Stimulated activated CD4-positive, alpha-beta T cell treated with anti-CD3 and anti-CD28 coated beads, Interleukin-1b, Interleukin-23, amount 100 ng/mL, for 4 hours (primary cell): ENCODE measurements at places on chromosomes 16 and 17.
A peak's percentile ranks its signal among the peaks of the same experiment; 100 is the strongest.

- DNase-seq, result no peak
Measured at GRCh38 chr17:63364944-63365343, 81.2 kb downstream of the CYB561 start.

DNA sequence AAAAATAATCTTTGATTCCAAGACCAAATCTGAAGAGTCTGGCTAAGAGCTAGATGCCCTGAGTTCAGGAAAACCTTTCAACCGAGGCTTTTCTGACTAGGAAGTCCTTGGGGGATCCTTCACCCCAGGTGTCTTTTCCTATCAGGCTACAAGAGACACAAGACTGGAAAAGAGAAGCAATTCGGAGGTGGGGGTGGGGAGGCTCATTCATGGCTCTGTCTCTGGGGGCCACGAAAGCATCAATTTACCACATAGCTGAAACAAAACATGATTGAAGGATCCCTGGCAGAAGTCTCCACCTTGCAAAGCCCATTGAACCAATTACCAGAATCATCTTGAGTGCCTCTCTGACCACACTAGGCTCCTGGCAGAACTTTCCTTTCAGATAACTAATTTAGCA lies 239.8 kb upstream of the SALL1 start:
- no peak for DNase-seq

GRCh38 chr17:4631836-4632580 lies 9.5 kb downstream of the ALOX15 start:
- no peak for DNase-seq

DNA sequence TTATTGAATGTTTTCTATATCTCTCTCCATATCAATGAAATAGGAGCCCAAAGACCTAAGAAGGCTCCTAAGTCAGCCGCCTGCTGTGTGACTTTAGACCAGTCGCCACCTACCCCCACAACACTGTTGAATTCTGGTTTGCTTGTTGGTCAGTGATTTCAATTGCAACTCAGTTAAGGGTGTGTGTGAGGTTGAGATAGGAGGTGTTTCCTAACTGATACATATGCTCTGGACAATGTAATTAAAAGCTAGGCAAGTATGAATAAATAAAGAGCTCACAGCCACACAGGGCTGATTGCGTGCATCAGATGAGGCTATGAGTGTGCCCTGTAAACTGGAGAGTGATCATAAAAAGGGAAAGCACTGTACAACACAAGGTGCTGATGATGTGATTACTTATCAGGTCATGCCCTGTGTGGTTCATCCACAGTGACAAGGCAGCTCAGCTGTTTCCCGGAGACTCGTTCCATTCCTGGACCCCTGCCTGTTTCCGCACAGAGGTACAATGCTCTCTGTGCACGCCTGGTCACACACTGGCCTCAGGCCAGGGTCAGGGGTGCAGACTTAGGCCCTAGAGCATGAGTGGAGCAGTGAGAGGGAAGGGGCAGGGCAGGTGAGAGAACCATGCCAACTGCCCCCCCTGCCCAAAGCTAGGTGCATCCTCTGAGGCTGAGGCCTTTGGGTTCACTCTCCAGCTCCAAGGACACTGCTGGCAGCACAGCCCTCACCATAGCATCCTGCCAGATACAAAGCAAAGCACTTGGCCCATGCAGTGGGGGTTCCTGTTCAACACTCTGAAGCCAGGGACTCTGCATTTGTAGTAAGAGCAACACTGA lies 3.3 kb upstream of the KRT35 start:
- DNase-seq, result no peak

- no peak for DNase-seq
Measured at GRCh38 chr17:34156741-34157589, 98.1 kb upstream of the CCL2 start.

DNA sequence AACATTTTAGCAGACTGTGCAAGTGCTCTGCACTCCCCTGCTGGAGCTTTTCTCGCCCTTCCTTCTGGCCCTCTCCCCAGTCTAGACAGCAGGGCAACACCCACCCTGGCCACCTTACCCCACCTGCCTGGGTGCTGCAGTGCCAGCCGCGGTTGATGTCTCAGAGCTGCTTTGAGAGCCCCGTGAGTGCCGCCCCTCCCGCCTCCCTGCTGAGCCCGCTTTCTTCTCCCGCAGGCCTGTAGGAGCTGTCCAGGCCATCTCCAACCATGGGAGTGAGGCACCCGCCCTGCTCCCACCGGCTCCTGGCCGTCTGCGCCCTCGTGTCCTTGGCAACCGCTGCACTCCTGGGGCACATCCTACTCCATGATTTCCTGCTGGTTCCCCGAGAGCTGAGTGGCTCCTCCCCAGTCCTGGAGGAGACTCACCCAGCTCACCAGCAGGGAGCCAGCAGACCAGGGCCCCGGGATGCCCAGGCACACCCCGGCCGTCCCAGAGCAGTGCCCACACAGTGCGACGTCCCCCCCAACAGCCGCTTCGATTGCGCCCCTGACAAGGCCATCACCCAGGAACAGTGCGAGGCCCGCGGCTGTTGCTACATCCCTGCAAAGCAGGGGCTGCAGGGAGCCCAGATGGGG lies 3.1 kb downstream of the GAA start:
- no peak for DNase-seq

- no peak for DNase-seq
Measured at GRCh38 chr17:53191878-53192277, 630.8 kb upstream of the KIF2B start.

DNA sequence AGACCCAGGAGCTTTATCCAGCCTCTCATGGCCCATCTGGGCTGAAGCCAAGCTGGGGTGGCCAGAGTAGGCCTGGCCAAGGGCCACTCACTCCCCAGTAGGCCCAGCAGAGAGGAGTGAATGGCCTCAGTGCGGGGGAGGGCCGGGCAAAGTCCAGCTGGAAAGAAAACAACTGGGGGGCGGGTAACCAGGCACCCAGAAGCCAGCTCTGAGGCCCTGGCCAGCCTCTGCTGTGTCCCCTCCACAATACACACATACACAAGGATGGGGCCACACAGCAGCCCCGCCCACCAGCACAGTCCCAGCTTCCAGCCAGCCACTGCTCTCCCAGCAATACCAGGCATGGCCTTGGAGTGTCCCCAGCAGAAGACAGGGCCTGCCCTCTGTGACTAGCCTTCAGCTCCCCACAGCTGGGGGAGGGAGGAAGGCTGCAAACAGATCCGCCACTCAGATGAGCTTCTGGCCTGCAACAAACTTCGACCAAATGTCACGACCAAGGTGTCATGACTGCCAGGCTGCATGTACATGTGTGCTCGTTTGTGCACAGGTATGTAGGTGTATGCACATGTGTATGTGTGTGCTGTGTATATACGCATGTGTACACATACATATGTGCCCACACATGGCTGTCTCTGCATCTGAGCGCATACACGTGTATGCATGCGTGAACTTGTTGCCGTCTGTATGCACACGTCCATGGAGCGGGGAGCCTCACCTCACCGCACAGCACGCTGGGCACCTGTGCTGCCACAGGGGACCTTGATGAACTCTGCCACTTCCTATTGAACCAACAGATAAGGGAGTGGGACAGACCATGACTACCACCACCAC lies 5.0 kb downstream of the CARHSP1 start:
- DNase-seq, result no peak

GRCh38 chr16:50712956-50713355 lies 19.6 kb downstream of the NOD2 start:
- no peak for DNase-seq

DNA sequence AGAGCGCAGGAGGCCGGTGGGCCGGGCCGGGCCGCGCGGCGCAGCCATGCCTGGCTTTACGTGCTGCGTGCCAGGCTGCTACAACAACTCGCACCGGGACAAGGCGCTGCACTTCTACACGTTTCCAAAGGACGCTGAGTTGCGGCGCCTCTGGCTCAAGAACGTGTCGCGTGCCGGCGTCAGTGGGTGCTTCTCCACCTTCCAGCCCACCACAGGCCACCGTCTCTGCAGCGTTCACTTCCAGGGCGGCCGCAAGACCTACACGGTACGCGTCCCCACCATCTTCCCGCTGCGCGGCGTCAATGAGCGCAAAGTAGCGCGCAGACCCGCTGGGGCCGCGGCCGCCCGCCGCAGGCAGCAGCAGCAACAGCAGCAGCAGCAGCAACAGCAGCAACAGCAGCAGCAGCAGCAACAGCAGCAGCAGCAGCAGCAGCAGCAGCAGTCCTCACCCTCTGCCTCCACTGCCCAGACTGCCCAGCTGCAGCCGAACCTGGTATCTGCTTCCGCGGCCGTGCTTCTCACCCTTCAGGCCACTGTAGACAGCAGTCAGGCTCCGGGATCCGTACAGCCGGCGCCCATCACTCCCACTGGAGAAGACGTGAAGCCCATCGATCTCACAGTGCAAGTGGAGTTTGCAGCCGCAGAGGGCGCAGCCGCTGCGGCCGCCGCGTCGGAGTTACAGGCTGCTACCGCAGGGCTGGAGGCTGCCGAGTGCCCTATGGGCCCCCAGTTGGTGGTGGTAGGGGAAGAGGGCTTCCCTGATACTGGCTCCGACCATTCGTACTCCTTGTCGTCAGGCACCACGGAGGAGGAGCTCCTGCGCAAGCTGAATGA lies 606 bp downstream of the THAP11 start:
- peak; percentile 23 for DNase-seq

- DNase-seq, result peak; percentile 5
Measured at GRCh38 chr16:50067290-50067853, 1.6 kb downstream of the HEATR3 start.

DNA sequence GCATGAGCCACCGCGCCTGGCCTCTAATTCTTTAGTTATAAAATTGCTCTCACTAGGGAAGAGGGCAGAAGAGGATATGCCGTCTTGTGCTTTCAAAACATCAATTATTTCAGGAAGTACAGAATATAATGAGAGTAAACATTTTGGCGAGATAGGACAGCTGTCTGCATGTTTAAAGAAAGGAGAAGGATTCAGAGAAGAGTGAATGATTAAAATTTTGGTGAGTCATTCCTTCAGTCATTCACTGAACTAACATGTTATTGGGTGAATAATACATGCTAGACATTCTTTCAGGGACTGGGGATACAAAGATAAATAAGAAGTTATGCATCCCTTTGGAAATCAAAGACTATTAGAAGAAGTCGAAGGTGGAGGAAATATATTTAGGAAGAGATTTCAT lies 590.3 kb upstream of the GOT2 start:
- DNase-seq, result no peak

DNA sequence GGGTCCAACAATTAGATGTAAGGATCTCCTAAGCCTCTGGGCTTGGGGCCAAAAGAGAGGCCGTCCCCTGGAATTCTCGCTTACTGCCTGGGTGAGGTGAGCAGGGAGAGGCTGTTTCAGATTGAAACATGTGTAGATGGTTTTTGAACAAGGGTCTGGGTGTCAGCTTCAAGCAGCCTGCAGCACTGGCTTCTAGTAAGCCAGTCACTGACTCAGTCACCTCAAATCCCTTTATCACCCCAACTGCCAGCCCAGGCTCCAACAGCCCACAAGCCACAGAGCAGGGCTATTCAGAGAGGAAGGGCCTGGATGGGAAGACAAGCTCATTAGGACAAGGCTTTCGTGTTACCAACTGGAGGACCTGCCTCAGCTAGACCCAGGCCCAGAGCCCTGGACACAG lies 180.2 kb downstream of the CCT6B start:
- DNase-seq, result no peak

- DNase-seq, result no peak
Measured at GRCh38 chr16:48168075-48168474, 12.3 kb upstream of the ABCC12 start.

- no peak for DNase-seq
Measured at GRCh38 chr17:44547625-44548267, 9.5 kb upstream of the FZD2 start.

DNA sequence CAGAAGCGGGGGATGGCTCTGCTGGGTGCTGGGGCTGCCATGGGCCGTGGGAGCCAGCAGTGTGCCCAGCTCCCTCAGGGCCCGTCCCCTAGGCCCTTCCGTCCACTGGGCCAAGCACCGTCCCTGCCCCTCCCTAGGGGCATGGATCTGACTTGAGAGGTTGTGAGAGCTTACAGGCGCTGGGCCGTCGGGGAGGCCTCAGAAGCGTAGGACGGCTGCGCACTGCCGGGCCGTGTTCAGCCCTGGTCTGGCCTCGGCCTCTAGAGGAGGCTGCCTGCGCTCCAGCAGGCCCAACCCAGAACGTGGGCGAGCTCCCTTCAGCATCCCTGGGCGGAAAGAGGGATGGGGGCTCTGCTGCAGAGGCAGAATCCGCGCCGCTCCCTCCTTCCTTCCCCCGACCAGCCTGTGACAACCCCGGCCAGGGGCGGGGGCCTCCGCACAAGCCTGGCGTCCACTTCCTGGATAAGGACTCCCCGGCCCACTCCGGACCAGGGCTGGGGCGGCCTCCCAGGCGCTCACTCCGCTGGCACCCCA lies 685 bp upstream of the MPG start:
- no peak for DNase-seq

GRCh38 chr17:64507413-64507782 lies 621 bp downstream of the CEP95 start:
- DNase-seq, result peak; percentile 18

DNA sequence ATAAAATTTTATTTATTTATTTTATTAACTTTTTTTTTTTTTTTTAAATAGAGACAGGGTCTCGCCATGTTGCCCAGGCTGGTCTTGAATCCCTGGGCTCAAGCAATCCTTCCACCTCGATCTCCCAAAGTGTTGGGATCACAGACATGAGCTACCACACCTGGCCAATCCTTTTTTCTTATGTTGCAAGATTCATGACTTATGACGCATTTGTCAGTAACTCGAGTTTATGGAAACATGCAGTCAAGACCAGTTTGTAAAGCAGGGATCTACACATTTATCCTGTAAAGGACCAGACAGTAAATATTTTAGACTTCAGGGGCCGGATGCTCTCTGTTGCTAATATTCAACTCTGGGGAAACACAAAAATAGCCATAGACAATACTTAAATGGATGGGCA lies 9.4 kb upstream of the MAP2K6 start:
- no peak for DNase-seq

DNA sequence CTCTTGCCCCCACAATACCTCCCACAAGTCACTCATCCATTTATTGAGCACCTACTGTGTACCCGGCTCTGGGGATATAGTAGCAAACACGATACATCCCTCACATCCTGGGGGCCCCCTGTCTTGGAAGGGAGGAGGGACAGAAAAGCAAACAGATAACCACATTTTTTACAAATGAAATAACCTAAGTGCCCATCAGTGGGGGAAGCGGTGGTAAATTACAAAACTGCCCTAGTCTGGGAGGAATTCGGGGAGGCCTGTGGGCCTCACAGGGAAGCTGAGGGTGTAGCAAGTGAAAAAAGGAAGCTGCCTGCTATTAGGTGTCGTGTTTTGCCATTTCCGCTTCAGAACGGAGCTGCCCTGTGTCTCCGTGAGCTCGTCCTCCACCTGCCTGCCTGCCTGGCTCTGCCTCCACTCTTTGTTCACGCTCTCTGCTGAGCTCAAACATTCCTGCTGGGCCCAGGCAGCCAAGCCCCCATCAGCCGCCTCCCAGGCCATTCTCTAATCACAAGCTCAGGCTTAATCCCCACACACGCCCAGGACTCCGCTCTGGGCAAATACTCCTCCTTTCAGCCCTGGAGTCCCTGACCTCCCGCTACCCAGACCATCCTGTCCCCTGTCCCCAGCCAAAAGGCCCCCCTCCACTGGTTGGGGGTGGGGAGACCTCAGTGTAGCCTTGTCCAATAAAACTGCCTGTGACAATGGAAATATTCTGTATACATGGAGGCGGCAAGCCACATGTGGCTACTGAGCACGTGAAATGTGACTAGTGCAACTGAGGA lies 10.2 kb upstream of the SEC14L5 start:
- DNase-seq, result no peak
